ENCODE measurements at places on chromosomes 3 and 15.

- no peak for DNase-seq
Observed at GRCh38 chr3:35744419-35744818, 105.1 kb downstream of the ARPP21 start.

DNA sequence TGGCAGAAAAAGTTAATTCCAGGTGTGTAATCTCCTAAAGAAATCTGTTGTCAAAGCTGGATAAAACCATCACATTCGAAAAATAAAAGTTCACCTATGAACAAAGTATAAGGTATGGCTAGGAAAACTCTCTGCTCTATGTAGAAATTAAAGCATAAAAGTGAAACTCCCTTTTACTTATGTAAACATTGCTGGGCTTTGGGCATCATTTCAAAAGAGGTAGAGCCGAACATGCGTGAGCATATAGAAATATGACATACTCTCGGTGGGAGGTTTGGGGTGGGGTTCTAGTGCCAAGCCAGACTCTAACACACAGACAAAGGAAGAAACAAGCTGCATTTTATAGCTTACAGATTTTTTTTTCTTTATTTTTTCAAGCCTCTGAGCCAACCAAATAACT is 306.8 kb upstream of the ATP11B start:
- DNase-seq: no peak

- DNase-seq: no peak
Observed at GRCh38 chr3:146503461-146504202, 34.3 kb upstream of the PLSCR2 start.

- peak; percentile 82 for DNase-seq
Observed at GRCh38 chr3:134852893-134853351, 57.9 kb downstream of the EPHB1 start.
